Caki2 (cell line): ENCODE measurements at places on chromosomes 7 and 10. TPM values are rescaled to one million over a fixed set of nuclear protein-coding genes. Genes with fewer than 3 reads are reported as not detected.

DNA sequence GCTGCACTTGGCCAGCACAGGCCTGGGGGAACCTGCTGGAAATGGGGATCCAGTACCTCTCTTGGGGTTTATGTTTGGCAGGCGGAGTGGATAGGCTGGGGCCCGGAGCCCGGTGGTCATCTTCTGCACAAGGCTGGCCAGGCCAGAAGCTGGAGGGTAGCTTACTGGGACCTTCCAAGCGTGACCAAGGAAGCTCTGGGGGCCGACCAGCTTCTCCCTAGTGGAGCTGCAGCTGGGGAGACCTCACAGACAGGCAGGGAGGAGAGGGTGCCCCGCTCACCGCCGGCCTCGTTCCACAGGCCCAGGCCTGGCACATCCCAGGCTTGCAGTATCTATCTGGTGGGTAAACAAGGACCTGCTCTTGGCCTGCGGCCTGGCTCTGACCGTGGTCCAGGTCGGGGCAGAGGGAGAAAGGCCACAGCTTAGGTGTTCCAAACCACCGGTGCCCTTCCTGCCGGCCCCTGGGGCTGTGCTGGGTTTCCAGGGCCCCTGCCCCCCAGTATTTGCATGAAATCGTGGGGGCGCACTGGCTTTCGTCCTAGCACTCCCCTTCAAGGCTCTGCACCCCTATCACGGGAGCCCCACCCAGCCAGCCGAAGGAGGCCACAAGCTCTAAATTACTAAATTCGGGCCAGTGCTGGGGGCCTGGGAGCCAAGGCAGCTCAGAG, 1.5 kb upstream of the ELFN1 start:
- no peak for DNase-seq

DNA sequence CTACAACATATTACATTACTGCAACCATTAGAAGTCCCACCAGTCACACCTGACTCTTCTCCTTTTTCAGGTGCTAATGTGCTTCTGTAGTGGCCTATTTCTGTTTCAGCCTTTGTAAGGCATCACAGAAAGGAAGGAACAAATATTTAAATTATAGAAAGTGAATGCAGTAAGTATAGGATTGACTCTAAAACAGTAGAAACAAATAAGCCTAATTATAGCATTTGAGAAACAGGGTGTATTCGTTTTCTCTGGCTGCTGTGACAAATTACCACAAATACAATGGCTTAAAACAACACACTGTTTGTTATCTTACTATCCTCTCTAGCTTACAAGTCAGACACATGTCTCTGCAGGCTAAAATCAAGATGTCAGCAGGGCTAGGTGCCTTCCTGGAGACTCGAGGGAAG, 69.4 kb downstream of the CCSER2 start:
- no peak for DNase-seq

DNA sequence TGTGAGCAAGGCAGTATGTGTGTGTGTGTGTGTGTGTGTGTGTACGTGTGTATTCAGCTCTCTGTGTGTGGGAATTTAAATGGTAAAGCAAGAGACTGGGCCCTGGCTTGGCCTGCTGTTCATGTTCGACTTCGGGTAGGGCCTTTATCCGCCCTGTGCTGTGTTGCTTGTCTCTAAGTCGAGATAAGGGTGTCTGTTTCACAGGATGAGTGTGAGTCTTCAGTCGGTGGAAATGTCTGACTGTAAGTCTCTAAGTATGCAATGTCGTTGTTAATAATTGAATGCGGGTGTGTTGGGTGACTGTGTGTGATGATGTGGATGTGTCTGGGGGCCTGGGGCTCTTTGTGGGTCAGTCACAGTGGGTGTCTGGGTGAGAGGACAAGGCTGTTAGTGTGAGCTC, 34.8 kb downstream of the HIF1AN start:
- no peak for DNase-seq

GRCh38 chr10:118867768-118868167, 113.0 kb upstream of the CACUL1 start:
- no peak for DNase-seq

DNA sequence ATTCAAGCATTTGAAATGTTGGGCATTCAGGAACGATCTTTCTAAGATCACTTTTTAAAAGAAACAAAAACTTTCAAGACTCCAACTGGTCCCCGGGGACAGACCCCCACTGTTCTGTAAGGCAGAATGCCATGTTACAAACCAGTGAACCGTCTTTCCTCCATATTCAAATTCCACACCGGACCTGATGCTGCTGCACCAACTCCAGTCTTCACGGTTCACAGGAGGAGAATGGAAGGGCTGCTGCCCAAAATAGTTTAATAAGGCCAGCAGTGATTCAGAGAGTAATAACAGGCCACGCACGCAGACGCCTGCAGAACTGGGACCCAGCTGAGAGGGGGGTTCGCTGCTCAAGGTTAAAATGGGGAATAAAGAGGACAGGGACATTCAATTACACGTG, 47.2 kb downstream of the OSBPL3 start:
- peak; percentile 41 for DNase-seq

DNA sequence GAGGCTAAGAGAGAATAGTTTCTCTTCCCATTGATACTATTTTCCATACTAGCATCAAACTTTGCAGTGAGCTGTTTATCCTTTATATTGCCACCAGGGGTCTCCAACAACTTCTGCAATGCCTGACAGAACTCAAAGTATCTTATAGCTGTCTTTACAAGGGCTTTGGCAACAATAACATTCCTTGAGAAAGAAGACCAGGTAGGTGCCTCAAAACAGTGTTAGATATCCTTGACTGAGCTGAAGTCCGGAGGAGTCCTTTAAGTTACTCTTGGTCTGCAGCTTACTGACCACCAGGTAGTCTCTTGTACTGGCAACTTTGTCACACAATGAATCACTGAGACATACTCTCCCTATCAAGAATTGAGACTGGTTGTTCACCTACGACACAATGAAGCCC, 30.0 kb upstream of the TES start:
- peak; percentile 54 for DNase-seq

ADAM22 gene
- 0.37 and 0.61 TPM in 2 replicates for total RNA-seq

CUZD1 gene
- total RNA-seq: 2.5 TPM in 1 of 2 replicates, not detected in the other
